Globus pallidus (tissue), 1 donor: ENCODE measurements at places on chromosomes 6 and 20.

DNA sequence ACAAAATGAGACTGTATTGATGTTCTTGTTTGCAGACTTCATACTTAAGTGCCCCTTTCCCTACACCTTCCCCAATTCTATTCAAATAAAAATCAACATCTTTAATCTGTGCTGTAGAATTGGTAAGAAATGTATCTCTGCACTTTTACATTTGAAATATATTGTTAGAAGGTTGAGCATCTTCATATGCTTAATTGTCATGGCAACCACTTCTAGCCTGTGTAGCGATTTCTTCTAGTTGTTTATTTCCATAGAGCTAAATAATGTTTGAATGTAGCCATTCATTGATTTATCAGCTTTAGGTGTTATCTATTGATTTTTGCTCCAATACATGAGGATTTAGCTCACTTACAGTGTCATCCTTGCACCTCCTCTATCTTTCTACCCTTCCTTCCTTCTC, 37.7 kb upstream of the ZNFX1 start:
- DNase-seq: no peak

DNA sequence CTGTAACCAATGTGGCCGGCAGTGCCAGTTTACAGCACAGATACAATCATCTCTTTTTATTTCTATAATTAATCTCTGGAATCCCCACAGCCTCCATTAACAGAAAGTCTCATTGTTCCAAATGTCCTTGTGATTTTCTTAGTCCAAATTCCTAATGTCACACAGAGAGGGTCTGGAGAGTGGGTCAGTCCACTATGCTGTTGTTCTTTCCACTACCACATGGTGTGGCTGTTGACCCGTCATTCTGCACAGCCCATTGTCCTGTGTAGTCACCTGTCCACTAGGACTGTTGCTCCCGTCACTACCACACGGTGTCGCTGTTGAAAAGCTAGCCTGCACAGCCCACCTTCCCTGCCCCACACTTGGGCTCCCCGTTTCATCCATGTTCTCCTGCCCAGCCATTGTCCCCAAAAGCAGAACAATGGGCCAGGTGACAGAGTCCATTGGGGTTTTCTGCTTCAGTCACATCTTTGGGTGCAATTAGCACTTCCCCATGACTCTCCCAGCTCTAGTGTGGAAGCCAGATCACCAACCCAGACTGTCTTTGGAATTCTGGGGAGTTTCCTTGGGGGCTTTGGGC, 8.6 kb upstream of the LBP start:
- DNase-seq: peak; percentile 87

DNA sequence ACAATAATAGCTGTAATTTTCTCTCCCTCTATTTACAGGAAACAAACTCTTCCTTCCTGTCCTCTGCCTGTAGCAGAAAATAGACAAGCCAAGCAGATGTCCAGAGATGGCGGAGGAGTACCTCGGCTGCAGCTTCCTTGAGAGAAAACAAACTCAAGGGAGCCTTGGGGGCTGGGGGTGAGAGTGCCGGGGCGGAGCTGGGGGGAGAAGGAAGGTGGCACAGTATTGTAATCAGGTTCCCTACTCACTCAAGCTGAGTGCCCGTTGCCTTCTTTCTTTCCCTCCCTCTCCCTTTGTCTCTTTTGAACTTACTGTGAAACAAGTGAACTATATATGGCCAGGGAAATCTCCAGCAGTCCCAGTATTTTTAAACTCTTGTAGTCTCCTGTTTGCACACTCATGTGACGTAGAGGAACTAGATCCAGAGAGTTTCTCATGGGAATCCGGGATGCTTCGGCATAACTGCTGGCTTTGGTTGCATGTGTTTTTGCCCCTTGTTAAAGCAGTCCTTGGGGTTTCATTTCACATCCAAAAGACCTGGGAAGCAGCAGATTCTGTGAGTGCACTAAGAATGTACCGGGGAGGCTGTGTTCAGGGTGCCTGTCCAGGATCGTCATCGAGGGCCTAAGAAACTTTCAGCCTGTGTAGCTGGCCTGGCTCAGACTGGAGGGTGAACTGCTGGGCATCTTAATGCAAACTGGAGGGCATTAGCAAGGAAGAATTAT, 44.6 kb upstream of the HDDC2 start:
- DNase-seq: no peak

DNA sequence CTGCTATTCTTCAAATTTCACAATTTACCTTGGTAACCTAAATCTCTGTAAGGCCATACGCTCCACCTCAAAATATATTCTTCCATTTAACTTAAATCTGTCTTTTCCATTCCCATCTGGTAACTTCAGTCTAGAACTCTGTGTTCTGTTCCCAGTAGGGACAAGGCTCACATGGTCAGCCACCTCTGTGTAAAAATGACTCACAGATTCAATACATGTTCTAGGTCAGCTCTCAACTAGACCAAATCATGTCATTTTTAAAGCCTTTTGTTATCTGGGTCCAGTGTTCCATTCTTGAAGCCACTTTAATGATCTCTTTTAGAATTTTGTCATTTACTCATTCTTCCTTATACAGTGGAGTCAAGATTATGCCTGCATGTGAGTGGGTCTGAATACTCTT, 315.6 kb upstream of the CITED2 start:
- no peak for DNase-seq

DNA sequence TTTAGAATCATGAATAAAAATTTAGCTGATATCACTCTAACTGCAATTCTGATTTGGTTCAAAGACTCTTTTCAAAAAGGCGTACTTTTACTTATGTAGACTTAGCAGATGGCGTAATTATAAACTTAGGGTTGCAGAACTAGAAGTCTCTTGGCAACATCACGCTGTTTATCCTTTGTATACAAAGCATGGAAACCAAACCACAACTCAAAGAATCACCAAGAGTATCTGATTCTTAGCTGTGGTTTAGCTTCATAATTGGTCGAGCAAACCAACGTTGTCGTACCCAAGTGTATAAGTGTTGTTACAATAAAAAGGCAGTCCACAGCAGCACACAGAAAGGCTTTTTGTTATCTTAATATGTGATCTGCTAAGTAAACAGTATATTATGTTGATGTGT, 18.2 kb downstream of the STMND1 start:
- no peak for DNase-seq

- DNase-seq: peak; percentile 83
Observed at GRCh38 chr6:39892490-39893129, 41.7 kb downstream of the MOCS1 start.

DNA sequence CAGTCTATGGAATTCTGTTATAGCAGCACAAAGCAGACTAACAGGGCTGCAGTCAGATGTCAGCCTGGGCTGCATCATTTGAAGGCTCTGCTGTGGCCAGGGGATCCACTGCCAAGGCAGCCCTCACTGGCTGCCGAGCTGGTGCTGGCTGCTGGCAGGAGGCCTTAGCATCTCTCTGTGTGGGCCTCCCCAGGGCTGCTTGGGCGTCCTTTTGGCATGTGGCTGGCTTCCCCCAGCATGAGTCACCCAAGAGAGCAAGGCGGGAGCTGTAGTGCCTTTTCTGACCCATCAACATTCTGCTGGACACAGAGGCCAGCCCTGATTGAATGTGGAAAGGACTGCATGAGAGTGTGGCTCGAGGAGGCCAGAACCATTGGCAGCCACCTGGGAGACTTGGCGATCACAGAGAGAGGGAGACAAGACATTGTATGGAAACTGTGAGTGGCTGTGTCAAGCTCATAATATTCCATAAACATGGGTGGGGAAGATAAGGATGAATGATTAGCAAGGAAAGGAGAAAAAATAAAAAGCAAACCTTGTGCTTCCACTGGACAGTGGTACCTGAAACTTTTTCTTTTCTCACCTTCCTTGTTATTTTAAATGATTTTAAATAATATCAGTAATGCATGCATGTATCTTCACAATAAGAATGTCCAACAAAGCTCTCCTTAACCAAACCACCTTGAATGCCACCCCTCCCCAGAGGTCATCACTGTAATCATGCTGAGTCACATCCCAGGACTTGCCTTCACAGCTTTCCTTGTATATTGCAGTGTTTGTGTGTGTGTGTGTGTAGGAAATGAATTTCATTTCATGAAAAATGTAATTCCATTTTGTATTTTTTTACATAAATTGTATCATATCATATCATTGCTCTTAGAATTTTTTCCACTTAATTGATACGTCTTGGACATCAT, 55.0 kb upstream of the VSX1 start:
- DNase-seq: peak; percentile 82

DNA sequence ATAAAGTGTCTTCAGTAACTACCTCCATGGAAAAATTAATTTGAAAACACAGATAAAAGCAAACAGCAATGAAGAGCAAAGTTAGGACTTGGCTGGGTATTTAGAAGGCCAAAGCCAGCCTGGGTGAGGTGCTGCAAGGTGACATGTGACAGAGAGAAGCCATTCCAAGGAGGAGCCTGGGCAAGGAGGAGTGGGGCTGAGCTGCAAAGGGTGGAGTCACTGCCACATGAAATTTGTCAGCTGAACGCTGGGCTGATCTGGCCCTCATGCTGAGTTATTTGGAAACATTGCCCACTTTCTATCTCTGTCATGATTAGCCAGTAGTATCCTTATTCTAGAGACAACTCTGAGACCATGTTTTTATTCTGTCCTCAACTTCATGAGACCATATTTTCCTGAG, 76.3 kb downstream of the PERP start:
- DNase-seq: no peak

DNA sequence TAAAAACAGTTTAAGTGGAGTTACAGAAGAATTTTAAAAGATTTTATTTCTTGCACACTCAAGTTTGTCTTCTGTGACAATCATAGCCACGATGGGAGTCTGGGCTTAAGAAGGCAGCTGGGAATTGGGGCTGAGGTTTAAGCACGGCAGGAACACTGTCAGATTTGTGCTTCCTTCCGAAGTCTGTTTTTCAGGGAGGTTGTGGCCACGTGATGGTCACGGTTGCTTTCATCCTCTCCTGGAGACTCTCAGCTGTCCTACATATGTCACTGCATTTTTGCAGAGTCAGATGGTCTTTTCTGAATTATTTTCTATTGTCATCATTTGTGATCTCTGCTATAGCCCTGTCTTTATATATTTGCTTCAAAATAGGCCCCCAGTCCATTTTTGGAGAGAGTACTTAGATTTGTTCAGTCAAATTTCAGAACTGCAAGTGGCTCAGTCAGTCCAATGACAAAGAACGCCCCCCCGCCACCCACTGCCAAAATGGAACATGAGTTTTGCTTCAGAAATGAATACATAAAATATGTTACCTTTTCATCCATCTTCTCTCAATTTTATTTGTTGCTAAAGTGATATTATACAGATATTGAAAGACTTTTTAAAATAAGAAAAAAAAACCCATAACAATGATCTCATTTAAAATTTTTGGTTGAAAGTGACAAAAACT, 111.8 kb upstream of the ZFP64 start:
- no peak for DNase-seq

GRCh38 chr20:50704971-50705370, 13.6 kb upstream of the RIPOR3 start:
- no peak for DNase-seq

GRCh38 chr6:149313070-149313469, 4.4 kb upstream of the TAB2 start:
- DNase-seq: no peak

GRCh38 chr6:28335040-28335563, 846 bp downstream of the ZSCAN31 start:
- no peak for DNase-seq
